Glutamatergic neuron (in vitro differentiated cells): ENCODE measurements at places on chromosomes 6 and 20.

DNA sequence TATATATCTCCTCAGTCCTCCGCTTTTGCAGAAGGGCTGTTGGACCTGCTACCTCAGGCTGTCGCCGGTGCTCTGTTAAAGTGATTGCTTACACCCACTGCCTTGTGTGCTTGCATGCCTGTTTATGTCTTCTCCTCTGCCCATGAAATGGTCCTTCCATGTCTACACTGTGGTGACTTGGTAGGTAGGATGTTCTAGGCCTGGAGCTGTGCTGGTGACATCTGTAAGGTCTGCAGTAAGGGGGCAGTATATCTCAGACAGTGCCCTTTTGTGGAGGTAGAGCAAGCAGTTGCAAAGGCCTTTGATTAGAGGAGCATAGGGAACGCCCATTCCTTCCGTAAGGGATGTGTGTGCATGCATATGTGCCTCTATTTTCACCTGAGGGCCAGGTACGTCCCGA lies 40.3 kb downstream of the VAPB start:
- peaks cover 1% of the 10 kb centered on the region for H3K27me3 ChIP-seq
- no peaks in the 10 kb centered on the region for H3K36me3 ChIP-seq
- DNase-seq: no peak
- no peak overlapping the region for H3K27ac ChIP-seq

DNA sequence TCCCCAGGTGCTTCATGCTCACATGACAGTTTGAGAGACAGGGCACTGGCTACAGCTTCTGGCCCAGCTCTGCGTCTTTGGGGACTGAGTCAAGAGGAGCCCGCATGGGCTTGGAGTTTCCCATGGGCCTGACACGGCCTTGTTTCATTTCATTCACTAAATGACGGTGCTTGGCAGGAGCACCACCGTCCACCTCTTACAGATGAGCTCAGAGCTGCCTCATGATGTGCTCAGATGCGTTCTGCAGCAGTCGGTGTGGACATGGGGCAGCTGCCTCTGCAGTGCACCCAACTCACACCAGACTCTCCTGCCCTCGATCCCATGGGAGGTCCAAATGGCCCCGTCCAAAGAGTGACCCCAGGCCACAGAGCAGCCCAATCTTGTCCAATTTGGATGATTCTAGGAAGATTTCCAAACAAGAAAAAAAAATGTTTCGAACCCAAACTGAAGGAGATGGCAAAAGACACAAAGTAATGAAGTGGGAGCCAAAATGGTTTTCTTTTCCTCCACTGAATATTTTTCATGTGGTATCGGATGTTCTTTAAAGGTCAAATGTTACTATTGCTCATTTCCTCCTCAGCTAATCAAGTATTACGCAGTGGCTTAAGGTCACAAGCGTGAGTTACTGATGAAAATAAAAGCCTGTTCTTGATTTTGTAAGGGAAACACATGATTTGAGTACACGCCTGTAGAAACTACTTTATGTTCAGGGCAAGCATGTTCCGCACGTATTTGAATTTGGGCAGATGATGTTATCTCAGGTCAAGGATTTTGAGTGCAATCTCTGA lies 524.2 kb downstream of the CDH26 start:
- H3K27me3 ChIP-seq: peaks cover 3% of the 10 kb centered on the region
- H3K36me3 ChIP-seq: peaks cover 4% of the 10 kb centered on the region
- H3K4me1 ChIP-seq: peaks cover 8% of the 10 kb centered on the region
- H3K27ac ChIP-seq: no peak overlapping the region

- peak overlapping the region; percentile 96 for H3K27ac ChIP-seq
- peaks cover 23% of the 10 kb centered on the region for H3K4me1 ChIP-seq
- no peaks in the 10 kb centered on the region for H3K36me3 ChIP-seq
- no peaks in the 10 kb centered on the region for H3K27me3 ChIP-seq
- peak overlapping the region; percentile 67 for H3K4me3 ChIP-seq
Measured at GRCh38 chr6:162856885-162857284, 129.1 kb downstream of the PACRG start.

GRCh38 chr6:139757784-139758183 lies 383.3 kb upstream of the CITED2 start:
- H3K27me3 ChIP-seq: peaks cover 3% of the 10 kb centered on the region
- no peak overlapping the region for H3K4me3 ChIP-seq
- H3K36me3 ChIP-seq: no peaks in the 10 kb centered on the region
- H3K4me1 ChIP-seq: peaks cover 4% of the 10 kb centered on the region

DNA sequence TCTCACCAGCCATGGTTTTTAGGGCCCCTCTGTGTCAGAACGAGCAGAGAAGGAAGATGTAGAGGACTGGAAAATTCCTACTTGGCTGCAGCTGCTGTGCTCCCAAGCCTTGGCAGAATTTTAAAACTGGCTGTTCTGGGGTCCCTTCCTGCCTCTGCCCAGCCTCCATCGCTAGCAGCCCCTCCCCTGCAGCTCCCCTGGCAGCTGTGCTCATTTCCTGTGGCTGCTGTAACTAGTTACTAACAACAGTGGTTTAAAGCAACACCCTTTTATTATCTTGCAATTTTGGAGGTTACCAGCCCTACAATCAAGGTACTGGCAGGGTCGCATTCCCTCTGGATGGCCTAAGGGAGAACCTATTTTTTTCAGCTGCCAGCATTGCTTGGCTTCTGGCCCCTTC lies 3.7 kb upstream of the CST11 start:
- H3K27me3 ChIP-seq: peaks cover 5% of the 10 kb centered on the region
- no peak overlapping the region for H3K4me3 ChIP-seq
- no peaks in the 10 kb centered on the region for H3K36me3 ChIP-seq
- H3K27ac ChIP-seq: no peak overlapping the region
- no peaks in the 10 kb centered on the region for H3K4me1 ChIP-seq

DNA sequence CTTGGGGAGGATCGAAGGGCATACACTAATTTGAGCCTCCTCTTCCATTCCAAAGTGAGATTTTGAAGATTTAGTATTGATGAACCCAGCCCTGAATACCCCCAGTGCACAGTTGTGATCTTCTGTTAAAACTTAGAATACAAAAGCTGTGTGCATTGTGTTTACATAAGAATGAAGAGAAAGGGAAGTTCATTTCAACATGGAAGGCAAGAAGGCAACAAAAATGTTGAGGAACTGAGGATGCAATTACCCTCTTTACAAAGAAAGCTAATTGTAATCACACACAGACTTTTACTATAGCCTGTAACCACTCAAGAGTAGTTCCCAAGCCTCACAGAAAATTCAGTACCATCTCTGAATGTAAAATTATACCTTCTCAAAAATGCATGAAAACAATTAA lies 49.3 kb downstream of the GFOD1 start:
- no peaks in the 10 kb centered on the region for H3K4me1 ChIP-seq
- DNase-seq: no peak
- H3K27me3 ChIP-seq: no peaks in the 10 kb centered on the region

DNA sequence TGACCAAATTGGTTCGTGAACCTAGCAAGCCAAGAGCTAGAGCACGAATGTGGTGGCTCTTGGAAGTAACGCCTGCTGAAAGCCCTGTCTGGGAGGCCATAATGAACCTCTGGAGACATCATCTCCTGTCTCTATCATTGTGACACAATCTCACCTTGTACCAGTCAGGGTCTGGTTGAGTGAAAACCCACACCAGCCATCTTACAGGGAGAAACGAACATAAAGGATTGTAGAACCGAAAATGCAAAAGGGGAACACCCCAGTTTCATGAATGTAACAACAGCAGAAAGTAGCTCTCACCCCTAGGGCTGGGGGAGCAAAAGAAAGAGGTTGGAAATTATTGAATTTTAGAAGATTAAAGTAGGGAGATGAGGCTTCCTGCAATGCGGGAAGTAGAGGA lies 50.9 kb upstream of the TAB2 start:
- no peak overlapping the region for H3K4me3 ChIP-seq
- H3K4me1 ChIP-seq: no peaks in the 10 kb centered on the region
- H3K36me3 ChIP-seq: no peaks in the 10 kb centered on the region
- no peak overlapping the region for H3K27ac ChIP-seq

DNA sequence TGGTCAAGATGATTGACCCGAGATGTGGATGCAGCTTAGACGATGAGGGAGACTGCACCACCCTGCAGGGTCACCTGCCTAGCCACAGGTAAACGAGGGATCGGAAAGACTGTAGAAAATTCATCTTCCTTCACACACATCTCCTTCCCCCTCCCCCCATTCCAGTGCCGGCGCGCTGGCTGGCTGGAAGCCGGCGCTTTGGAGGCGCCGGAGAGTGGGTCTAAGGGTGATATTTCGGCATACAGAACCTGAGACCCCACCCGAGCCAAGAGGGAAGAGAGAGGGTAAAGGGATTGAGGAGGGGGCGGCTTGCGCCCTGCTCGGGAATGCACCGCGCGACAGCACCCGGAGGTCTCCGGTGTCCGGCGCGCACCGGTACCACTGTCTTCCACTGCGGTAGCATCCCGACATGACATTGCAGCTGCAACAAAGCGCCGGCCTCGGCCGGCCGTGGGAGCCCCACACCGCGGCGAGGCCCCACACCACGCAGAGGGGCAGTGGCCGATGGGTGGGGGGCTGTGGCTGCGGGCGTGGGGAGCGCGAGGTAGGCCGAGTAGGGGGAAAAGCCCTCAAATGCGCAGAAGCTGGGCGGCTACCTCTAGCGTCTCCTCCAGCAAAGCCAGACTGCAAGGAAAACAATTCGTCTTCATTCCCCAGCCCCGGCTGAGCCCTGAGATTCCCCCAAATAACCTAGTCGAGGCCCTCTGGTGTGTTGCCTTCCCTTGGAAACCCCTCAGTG lies 984 bp downstream of the TNFRSF21 start:
- peak; percentile 59 for DNase-seq
- H3K36me3 ChIP-seq: peaks cover 3% of the 10 kb centered on the region
- peak overlapping the region; percentile 85 for H3K27ac ChIP-seq
- peaks cover 6% of the 10 kb centered on the region for H3K4me1 ChIP-seq

- DNase-seq: no peak
- no peak overlapping the region for H3K27ac ChIP-seq
- no peak overlapping the region for H3K4me3 ChIP-seq
- H3K27me3 ChIP-seq: no peaks in the 10 kb centered on the region
- H3K4me1 ChIP-seq: no peaks in the 10 kb centered on the region
- H3K36me3 ChIP-seq: no peaks in the 10 kb centered on the region
Measured at GRCh38 chr6:146100776-146101175, 71.9 kb downstream of the GRM1 start.

DNA sequence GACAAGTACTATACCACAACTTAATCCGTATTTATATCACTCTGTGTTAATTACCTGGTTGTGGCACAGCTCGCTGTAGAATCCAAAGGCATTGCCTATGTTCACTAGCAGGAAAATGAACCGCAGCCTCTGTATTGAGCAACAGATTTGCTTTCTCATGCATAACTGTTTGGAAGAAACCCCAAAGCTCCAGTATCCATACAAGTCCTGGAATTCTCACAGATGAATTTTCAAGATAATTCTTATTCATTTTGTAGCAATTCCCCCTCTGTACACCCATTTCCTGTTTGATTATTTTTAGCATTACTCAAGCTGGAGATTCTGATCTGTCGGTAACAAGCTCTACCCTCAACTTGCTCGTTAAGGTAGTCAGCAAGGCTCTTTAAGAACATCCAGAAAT lies 63.5 kb downstream of the STMND1 start:
- H3K27ac ChIP-seq: no peak overlapping the region
- H3K27me3 ChIP-seq: no peaks in the 10 kb centered on the region
- no peak for DNase-seq
- H3K4me1 ChIP-seq: no peaks in the 10 kb centered on the region

DNA sequence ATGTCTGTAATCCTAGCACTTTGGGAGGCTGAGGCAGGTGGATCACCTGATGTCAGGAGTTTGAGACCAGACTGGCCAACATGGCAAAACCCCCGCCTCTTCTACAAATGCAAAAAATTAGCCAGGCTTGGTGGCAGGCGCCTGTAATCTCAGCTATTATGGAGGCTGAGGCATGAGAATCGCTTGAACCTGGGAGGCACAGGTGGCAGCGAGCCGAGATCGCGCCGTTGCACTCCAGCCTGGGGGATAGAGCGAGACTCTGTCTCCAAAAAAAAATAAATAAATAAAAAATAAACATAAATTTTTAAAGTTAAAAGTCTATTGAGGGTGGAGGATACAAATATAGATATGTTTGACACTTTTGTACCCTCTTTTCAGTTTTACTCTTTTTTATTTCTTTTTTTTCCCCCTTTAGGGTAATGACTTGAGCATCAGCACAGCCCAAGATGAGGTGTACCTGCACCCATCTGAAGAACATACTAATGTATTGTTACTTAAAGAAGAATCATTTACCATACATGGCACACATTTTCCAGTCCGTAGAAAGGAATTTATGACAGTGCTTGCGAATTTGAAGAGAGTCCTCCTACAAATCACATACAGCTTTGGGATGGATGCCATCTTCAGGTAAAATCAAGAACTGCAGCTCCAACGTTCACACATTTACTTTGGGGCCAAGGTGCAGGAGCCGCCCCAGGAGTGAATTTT lies 368.9 kb downstream of the LAMA2 start:
- H3K4me1 ChIP-seq: peaks cover 4% of the 10 kb centered on the region
- no peaks in the 10 kb centered on the region for H3K27me3 ChIP-seq
- H3K36me3 ChIP-seq: no peaks in the 10 kb centered on the region
- H3K27ac ChIP-seq: no peak overlapping the region

GRCh38 chr6:43257367-43258145 lies 14.3 kb downstream of the TTBK1 start:
- H3K27me3 ChIP-seq: peaks cover 20% of the 10 kb centered on the region
- peaks cover 2% of the 10 kb centered on the region for H3K4me1 ChIP-seq
- H3K36me3 ChIP-seq: peaks cover 13% of the 10 kb centered on the region
- DNase-seq: no peak

GRCh38 chr6:9139746-9140145 lies 704.4 kb upstream of the SLC35B3 start:
- H3K36me3 ChIP-seq: no peaks in the 10 kb centered on the region
- H3K4me3 ChIP-seq: no peak overlapping the region
- no peak for DNase-seq
- H3K4me1 ChIP-seq: no peaks in the 10 kb centered on the region
- no peaks in the 10 kb centered on the region for H3K27me3 ChIP-seq

GRCh38 chr6:34030831-34031624 lies 114.9 kb downstream of the GRM4 start:
- DNase-seq: no peak
- H3K36me3 ChIP-seq: peaks cover 5% of the 10 kb centered on the region
- H3K4me1 ChIP-seq: peaks cover 15% of the 10 kb centered on the region
- H3K27me3 ChIP-seq: peaks cover 7% of the 10 kb centered on the region

DNA sequence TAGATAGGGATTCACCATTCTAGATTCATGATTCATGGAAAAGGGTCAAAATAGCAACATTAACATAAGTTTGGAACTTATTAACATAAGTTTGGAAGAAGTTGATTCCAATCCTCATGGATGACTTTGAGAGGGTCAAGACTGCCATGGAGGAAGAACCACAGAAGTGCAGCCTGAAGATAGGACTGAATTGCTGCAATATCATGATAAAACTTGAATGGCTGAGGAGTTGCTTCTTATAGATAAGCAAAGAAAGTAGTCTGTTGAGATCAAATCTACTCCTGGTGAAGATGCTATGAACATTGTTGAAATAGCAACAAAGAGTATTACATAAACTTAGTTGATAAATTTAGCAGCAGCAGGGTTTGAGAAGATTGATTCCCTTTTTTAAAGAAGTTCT lies 62.2 kb downstream of the GMDS start:
- H3K27ac ChIP-seq: no peak overlapping the region
- DNase-seq: no peak
- no peak overlapping the region for H3K4me3 ChIP-seq

DNA sequence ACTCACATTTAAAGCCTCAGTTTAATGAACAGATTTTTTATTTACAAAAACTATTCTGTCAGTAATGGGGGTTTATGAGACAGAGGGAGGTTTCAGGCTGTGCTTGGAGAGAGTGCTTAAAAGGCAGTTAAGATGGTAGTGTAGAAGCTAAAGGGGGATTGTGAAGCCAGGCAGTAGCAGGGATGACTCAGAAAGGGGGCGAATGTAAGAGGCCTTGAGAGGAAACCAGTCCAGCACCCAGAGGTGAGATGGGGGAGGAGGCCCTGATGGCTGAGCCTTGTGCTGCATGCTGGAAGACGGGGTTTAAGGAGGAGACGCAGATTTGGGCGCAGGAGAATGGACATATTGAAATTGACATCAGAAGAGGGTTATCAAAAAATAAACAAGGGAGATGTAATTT lies 6.6 kb upstream of the SERPINB9 start:
- peak overlapping the region; percentile 77 for H3K27ac ChIP-seq
- peak overlapping the region; percentile 48 for H3K4me3 ChIP-seq
- no peak for DNase-seq
- no peaks in the 10 kb centered on the region for H3K36me3 ChIP-seq
- peaks cover 17% of the 10 kb centered on the region for H3K27me3 ChIP-seq
